GOT3 (cell line): ENCODE measurements at places on chromosomes 4 and X.

DNA sequence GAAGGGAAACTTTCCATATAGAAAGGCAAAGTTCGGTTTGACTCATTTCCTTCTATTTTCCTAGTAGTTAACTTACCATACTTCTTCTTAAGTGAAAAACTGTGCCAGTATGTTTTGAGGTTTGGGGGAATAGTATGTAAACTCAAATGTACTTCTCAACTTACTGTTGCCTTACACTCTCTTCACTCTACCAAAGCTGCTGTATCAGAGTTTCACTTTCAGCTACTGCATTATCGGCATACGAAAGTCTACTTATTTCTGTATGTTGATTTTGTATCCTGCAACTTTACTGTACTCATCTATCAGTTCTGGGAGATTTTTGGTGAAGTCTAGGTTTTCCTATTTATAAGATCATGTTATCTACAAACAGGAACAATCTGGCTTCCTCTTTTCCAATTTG, 932.7 kb downstream of the FAT4 start:
- DNase-seq = no peak

DNA sequence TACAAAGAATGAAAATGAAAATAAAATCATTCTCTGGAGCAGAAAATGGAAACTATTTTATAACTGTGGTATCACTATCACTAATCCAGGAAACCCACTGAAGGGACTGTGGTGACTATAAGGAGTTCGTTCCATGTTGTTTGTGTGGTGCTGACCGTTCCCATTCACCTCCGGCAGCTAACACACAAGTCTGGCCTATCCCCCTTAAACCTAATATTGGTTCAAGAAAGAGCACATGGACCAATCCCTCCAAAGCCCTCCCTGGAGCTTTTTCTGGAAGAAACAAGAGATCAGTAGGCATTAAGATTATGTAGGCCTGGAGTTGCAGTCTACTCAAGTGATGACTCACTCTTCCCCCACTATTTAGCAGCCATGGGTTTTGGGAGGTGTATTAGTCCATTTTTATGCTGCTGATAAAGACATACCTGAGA, 25.9 kb upstream of the FAM241A start:
- DNase-seq = no peak

DNA sequence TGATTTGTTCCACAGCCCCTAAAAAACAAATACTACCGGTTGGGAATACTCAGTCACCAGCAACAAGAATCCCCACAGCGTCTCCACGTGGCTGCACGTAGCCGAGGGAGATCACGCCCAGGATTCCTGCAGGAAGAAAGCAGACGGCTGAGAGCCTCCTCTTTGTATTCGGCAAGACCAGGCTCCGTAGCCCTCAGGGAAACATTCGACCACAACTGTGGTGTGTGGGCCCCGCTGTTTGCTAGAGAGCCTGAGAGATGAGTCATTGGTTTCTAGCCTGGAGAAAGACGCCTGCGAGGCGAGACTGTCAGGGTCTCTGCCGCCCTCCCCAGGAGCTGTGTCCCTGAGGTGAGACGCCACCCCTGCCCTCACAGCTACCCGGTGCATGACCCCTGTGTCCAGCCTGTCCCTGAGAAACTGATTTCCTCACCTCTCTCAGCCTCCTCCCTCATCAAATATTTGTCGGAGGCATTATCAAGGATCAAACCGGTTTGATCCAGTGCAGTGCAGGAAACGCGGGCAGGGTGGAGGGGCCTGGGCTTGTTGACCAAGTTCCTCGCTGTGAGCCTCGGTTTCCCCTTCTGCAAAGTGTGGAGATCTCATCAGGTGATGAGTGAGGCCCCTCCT, 4.7 kb upstream of the S100P start:
- peak; percentile 61 for DNase-seq

- DNase-seq = no peak
Observed at GRCh38 chr4:39937683-39938268, 39.9 kb downstream of the PDS5A start.

GRCh38 chr4:156628858-156629257, 342.7 kb downstream of the PDGFC start:
- DNase-seq = no peak

GRCh38 chr4:128461291-128462102, 173.9 kb upstream of the PGRMC2 start:
- no peak for DNase-seq

GRCh38 chr4:166301266-166301665, 428.2 kb downstream of the TLL1 start:
- no peak for DNase-seq

- peak; percentile 15 for DNase-seq
Observed at GRCh38 chrX:107716816-107717700, 58.5 kb downstream of the TSC22D3 start.

- DNase-seq = no peak
Observed at GRCh38 chrX:133391111-133391510, 24.2 kb downstream of the GPC4 start.

DNA sequence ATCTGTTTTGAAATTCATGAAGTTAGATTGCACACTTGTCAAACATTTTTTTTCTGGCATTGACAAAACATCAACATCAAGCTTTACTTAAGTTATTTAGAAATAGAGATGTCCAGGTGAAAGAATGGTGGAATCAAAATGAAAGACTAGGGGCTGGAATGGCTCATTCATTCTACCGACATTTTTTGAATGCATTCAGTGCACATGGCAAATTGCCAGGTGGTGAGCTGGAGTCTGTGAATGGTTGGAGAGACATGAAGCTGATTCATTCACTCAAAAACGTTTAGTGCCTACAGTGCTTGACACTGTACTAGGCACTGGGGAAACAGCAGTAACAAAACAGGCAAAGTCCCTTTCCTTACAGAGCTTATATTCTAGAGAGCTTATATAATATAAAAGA, 292.4 kb downstream of the PPP1R2C start:
- DNase-seq = no peak

- no peak for DNase-seq
Observed at GRCh38 chr4:81071013-81071412, 40.5 kb downstream of the BMP3 start.

DNA sequence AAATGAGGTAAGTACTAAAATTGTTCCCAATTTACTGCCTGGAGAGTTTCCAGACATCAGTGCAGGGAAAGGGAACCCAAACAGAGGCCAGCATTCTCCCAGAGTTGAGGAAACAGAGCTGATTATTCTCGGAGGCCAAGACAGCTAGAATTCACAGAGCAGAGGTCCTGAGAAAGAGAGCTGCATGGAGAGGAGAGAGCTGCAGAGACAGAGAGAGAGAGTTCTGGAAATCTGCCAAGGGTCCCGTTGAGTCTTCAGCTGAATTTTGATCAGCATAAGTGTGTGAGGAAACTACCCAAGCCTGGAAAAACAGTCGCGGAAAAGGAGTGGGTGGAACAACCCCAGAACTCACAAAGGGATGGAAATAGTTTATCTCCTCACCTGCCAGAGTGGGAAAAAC, 43.8 kb upstream of the GPR173 start:
- no peak for DNase-seq

DNA sequence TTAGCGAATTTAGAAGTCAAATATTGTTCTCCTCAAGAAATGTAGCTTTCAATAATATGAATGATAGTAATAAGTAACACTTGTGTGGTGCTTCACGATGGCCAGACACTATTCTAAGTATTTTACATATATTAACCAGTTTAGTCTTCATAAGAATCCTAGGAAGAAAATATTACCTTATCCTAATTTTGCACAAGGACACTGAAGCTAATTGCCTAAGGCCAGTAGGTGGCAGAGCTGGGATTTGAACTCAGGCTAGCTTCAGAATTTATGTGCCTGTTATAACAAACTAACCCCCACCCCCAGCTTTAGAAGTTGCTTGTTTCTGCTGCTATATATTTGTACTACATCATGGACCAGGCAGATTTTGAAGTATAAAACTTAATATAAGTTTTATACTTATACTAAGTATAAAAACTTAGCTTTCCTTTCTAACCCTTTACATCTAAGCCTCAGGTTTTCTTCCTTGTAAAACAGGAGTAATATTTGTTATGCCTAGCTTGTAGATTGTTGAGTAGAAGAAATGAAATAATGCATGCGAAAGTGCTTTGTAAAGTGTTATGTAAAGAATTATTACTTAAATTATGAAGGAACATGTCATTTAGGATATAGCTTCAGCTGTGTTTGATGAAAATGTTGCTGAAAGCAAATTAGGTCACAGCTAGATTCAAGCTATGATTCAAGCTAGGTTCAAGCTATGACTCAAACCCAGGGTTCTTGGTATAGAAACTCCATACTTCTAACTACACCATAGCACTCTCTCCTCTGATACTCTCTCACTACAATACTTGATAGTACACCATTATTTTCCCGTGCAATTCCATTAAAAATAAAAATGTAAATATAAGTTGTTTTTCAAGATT, 4.2 kb upstream of the CDS1 start:
- no peak for DNase-seq

DNA sequence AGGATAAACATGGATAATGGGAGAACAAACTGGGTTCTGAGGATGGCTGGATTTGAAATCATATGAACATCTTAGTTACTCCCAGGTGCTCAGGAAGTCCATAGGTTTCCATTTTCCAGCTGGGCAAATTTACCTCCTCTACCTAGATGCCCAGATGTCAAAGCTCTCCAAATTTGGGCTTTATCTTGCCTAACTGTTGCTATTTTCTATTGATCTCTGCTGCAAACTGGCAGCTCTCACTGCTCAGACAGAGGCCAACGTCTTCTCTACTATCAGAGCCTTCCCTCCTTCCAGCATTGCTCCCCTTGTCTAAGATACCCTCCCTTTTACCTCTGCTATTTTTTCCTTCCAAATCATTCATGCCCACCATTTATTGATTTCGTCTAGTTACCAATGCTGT, 62.1 kb downstream of the LDB2 start:
- no peak for DNase-seq

DNA sequence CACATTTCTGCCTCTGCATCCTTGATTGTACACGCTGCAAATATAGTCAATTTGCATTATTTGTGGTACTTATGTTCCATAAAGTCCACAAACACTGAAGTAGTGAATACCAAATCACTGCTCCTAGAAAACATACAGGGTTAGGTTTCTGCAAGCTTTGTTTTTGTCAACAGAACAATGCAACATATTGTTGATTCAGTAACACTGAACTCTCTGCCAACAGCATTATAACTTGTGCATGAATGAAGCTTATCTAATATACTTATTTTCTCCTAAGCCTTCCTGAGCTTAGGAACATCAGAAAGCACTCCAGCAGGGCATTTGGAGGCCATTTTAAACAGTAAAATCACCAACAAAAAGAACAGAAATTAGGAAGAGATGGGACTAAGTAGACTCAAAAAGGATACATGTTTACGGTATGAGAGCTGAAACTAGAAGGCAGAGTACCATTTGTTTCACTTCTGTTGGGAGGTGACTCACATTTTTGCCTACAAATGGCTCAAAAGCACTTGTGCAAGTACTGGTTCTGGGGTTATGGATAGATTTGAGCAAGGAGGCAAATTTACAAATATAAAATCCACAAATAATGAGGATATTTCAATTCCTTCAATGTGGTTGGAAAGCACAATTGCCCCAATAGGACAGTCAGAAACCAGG, 14.1 kb downstream of the COX18 start:
- no peak for DNase-seq

GRCh38 chrX:115584696-115585095, 23.7 kb downstream of the PLS3 start:
- DNase-seq = no peak

GRCh38 chr4:79620617-79621016, 212.6 kb upstream of the GK2 start:
- DNase-seq = no peak

DNA sequence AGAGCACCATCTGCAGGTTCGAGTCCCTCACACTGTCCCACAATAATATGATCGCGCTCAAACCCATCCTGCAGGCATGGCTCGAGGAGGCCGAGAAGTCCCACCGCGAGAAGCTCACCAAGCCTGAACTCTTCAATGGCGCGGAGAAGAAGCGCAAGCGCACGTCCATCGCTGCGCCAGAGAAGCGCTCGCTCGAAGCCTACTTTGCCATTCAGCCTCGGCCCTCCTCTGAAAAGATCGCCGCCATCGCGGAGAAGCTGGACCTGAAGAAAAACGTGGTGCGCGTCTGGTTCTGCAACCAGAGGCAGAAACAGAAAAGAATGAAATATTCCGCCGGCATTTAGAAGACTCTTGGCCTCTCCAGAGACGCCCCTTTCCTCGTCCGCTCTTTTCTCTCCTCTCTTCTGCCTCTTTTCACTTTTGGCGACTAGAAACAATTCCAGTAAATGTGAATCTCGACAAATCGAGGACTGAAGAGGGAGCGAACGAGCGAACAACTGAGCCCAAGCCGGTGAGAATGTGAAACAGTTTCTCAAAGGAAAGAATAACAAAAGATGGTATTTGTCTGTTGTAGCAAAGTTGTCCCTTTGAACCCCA, 1.9 kb downstream of the POU4F2 start:
- DNase-seq = no peak

GRCh38 chr4:146943691-146944375, 1.8 kb downstream of the TTC29 start:
- DNase-seq = no peak

DNA sequence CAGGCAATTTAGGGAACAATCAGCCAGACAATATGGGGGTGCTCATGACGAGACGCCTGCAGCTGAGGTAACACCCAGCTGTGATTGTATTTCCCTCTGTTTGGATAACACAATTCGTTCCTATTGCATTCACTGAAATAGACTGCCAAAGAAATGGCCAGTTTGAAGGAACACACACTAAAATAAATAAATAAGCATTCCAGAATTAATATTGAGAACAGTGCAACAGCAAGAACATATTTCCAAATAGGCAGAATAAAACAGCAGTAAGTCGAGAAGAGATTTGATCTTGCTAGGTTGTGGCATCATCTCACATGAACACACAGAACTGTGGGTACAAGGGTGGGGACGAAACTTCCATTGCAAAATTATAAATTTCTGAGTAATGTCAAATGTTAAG, 133.5 kb upstream of the FAM47B start:
- DNase-seq = no peak

DNA sequence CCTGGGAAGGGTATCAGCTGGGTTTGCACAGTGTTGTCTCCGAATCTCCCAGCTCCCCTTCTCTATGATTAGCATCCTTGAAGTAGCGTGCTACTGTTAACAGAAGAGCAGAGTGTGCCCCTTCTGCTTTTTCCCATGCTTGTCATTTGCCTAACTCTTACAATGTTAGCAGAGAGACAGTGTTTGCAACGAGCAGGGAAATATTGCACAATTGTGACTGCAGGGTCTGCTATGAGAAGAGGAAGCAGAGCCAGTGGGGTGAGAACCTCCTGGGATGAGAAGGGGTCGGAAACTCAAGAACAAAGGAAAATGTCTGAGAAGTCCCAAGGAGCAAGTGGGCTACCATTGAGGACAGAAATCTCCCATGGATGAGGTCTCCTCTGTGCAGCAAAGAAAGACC, 7.8 kb upstream of the CHRNA9 start:
- no peak for DNase-seq

- no peak for DNase-seq
Observed at GRCh38 chr4:176538217-176538925, 218.6 kb downstream of the SPCS3 start.
